Activated CD4-positive, alpha-beta T cell treated with anti-CD3 and anti-CD28 coated beads, Interleukin-2, amount 10 ng/mL, durations not matched to agents 7 days and 5 days (primary cell): ENCODE measurements at places on chromosomes 13 and 19. TPM values are rescaled to one million over a fixed set of nuclear protein-coding genes. Genes with fewer than 3 reads are reported as not detected.

- H3K27me3 ChIP-seq: no peaks in the 10 kb centered on the region
- H3K27ac ChIP-seq: no peak overlapping the region
- no peaks in the 10 kb centered on the region for H3K4me1 ChIP-seq
- H3K4me3 ChIP-seq: no peak overlapping the region
These were observed 586.5 kb downstream of the SLITRK5 start for GRCh38 chr13:88257706-88258105.

HSD17B14 gene
- total RNA-seq: 0.27 TPM

CGB5 gene
- total RNA-seq: not detected

DNA sequence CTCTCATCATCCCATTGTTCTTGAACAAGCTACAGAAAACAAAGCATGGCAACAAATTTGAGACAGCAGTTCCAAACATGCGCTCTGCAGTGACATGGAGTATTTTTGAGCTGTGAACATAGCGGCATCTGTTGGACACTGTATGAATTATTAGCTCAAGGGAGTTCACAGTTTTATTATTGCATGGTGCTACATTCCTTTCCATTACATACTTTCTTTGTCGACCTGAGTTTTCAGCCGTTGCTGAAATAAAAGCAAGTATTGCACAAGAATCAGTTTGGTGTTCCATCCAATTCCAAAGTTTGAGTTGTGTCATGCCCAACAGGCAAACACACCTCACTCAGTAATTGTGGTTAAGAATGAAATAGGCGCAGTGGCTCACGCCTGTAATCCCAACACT is 30.1 kb upstream of the METTL21C start:
- no peaks in the 10 kb centered on the region for H3K36me3 ChIP-seq
- DNase-seq: peak; percentile 9

RASGRP4 gene
- total RNA-seq: 2.6 TPM

GRCh38 chr19:50649433-50650391 is at the start of gene C19orf81:
Gene C19orf81, plus strand, starts transcription at chr19:50649445. Its CDS starts 0 bp downstream, at chr19:50649445.
- H3K36me3 ChIP-seq: no peaks in the 10 kb centered on the region
- DNase-seq: no peak
- no peak within 1 kb of the TSS for H3K27ac ChIP-seq
- peaks cover 13% of the 10 kb centered on the region for H3K27me3 ChIP-seq
- H3K4me1 ChIP-seq: no peaks in the 10 kb centered on the region

C19orf67 gene
- not detected for total RNA-seq

SCGB2B2 gene
- 0.65 TPM for total RNA-seq

ZNF845 gene
- 10.5 TPM for total RNA-seq

- DNase-seq: no peak
- H3K4me1 ChIP-seq: no peaks in the 10 kb centered on the region
- no peak overlapping the region for H3K27ac ChIP-seq
- no peaks in the 10 kb centered on the region for H3K27me3 ChIP-seq
- H3K4me3 ChIP-seq: no peak overlapping the region
These were observed 134.6 kb downstream of the DPF1 start for GRCh38 chr19:38089440-38089839.

OR4F17 gene
- total RNA-seq: not detected

DNA sequence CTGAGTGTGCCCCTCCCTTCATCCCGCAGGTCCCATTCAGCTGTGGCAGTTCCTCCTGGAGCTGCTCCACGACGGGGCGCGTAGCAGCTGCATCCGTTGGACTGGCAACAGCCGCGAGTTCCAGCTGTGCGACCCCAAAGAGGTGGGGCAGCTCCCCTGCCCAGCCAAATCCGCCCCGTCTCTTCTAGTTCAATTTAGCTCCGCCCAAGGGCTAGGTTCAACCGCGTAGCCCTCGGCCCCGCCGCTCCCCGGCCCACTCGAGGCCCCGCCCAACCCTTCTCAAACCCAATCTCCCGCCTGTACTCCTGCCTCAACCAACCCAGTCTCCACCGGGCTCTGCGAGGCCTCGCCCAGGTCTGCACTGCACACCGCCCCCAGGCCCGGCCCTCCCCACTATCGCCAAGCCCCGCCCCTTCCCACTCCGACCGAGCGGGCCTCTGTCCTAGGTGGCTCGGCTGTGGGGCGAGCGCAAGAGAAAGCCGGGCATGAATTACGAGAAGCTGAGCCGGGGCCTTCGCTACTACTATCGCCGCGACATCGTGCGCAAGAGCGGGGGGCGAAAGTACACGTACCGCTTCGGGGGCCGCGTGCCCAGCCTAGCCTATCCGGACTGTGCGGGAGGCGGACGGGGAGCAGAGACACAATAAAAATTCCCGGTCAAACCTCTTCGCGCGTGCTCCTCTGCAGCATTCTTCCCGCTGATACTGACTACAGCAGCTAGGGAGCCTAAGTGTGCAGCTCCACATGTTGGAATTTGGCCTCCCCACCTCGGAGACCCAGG is 2.9 kb downstream of the ETV2 start:
- peak overlapping the region; percentile 72 for H3K4me3 ChIP-seq
- no peaks in the 10 kb centered on the region for H3K36me3 ChIP-seq
- H3K4me1 ChIP-seq: peaks cover 44% of the 10 kb centered on the region
- H3K27ac ChIP-seq: peak overlapping the region; percentile 91
- peak; percentile 98 for DNase-seq

GRCh38 chr13:30791354-30792001 is 56.1 kb downstream of the ALOX5AP start:
- H3K27me3 ChIP-seq: no peaks in the 10 kb centered on the region
- H3K27ac ChIP-seq: no peak overlapping the region
- peaks cover 22% of the 10 kb centered on the region for H3K4me1 ChIP-seq
- H3K4me3 ChIP-seq: no peak overlapping the region
- H3K36me3 ChIP-seq: no peaks in the 10 kb centered on the region
- DNase-seq: no peak

CACNG7 gene
- not detected for total RNA-seq

DNA sequence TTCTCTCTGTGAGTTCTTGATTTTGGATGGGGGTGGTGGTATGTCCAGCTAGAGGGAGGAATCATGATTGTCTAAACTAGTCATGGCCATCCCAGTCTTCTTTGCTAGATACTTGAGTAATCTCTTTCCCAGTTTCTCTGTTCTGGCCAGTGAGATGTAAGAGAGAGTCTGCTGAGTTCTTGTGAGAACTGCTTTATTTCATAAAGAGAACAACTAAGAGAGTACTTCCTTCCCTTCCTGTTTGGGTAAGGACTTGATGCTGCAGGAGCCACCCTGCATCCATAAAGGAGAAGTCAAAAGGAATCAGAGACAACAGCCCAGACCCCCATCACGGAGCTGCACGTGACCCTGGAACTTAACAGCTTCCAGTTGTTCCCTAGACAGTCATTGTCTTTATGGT is 3.0 kb upstream of the RASL11A start:
- peaks cover under 1% of the 10 kb centered on the region for H3K36me3 ChIP-seq
- DNase-seq: no peak
- H3K4me3 ChIP-seq: no peak overlapping the region
- H3K4me1 ChIP-seq: peaks cover 13% of the 10 kb centered on the region

GRCh38 chr13:27250833-27251165 is 559 bp upstream of the RPL21 start:
- DNase-seq: no peak
- H3K4me1 ChIP-seq: peaks cover 42% of the 10 kb centered on the region
- H3K27me3 ChIP-seq: no peaks in the 10 kb centered on the region
- peaks cover 38% of the 10 kb centered on the region for H3K36me3 ChIP-seq
- peak overlapping the region; percentile 93 for H3K4me3 ChIP-seq

RFPL4AL1 gene
- not detected for total RNA-seq

GRCh38 chr19:1035998-1036621 is 3.8 kb upstream of the ABCA7 start:
- peak overlapping the region; percentile 71 for H3K27ac ChIP-seq
- H3K4me1 ChIP-seq: peaks cover 67% of the 10 kb centered on the region

- no peaks in the 10 kb centered on the region for H3K36me3 ChIP-seq
- no peak overlapping the region for H3K27ac ChIP-seq
- DNase-seq: no peak
- H3K27me3 ChIP-seq: no peaks in the 10 kb centered on the region
- no peak overlapping the region for H3K4me3 ChIP-seq
These were observed 125.9 kb downstream of the ZDHHC20 start for GRCh38 chr13:21333186-21333585.

DNA sequence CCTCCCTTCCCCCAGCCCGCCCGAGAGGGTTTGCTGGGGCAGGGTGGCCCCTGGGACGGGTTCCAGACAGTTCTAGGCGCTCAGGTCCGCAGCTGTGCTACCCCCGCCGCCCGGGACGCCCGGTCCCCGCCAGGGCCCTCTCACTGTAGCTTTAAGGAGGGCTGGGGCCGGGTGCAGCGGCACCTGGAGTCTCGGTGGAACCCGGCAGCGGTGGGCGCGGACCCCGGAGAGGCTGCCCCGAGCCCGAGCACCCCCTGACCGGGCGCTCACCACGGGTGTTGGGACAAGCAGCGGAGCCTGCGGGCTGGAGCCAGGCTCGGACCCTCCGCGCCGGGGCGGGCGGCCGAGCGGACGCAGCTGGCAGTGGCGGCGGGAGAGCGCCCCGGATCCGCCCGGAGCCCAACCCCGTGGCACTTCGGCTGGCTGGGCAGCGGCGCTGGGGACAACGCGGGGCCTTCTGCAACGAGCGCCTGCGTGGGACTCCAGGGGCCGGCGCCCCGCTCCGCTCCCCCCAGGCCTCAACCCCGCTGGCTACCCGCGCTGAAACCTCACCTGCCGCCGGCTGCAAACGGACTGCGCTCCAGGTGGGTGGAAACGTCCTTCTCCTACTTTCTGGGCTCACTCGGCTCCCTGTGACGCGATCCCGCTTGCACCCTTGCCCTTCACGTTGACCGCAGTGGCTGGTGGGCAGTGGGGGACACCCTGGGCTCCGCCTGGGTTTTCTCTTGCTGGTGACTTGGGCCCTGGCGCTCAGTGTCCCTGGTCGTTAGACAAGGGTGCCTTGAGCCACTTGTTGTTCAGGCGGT is 81.1 kb downstream of the ZNF429 start:
- H3K36me3 ChIP-seq: no peaks in the 10 kb centered on the region
- peak overlapping the region; percentile 67 for H3K4me3 ChIP-seq
- H3K27ac ChIP-seq: peak overlapping the region; percentile 57
- peaks cover 7% of the 10 kb centered on the region for H3K4me1 ChIP-seq
- peak; percentile 16 for DNase-seq

ANKRD24 gene
- 0.60 TPM for total RNA-seq

- H3K27me3 ChIP-seq: no peaks in the 10 kb centered on the region
- no peak for DNase-seq
- peaks cover 52% of the 10 kb centered on the region for H3K4me1 ChIP-seq
- peak overlapping the region; percentile 41 for H3K4me3 ChIP-seq
These were observed 2.5 kb downstream of the URI1 start for GRCh38 chr19:29944390-29945012.

DNA sequence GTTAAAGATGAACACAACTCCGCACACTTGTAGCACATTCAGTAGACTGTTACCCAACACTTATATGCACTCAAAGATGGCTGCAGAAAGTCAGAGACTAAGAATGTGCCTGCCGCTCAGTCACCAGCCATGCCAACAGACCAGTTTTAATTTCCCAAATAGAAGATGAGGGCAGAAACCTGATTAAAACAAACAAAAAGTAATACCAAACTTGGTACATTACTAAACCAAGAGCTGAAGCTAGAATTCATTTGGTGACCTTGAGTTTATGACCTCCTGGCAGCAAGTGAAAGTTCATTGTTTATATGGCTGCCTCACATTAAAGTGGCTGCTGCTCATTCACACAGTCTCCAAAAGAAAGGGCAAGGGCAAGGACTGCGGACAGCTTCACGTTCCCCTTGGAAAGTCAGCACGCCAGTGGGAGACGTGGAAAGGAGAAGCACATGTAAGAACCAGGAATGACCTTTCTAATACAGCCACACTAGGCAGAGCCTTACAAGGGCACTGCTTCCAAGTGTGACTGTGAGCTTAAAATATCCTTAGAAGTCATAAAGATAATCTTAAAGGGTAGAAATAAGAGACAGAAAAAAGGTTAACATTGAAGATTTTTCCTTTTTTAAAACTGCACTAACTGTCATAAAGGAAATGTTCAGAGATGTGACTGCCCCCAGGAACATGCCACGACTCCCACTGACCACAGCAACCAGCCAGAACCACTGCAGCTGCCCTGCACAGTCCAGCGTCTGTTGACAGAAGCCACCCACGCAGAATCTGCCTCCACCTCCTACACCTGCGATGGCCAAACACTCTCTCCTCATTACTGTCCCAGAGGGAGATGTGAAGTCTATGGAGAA is 73.5 kb downstream of the STK24 start:
- H3K36me3 ChIP-seq: peaks cover 37% of the 10 kb centered on the region
- H3K4me3 ChIP-seq: no peak overlapping the region
- no peak overlapping the region for H3K27ac ChIP-seq
- H3K27me3 ChIP-seq: no peaks in the 10 kb centered on the region
- no peak for DNase-seq

EHD2 gene
- total RNA-seq: not detected

ZSCAN5B gene
- not detected for total RNA-seq

DNA sequence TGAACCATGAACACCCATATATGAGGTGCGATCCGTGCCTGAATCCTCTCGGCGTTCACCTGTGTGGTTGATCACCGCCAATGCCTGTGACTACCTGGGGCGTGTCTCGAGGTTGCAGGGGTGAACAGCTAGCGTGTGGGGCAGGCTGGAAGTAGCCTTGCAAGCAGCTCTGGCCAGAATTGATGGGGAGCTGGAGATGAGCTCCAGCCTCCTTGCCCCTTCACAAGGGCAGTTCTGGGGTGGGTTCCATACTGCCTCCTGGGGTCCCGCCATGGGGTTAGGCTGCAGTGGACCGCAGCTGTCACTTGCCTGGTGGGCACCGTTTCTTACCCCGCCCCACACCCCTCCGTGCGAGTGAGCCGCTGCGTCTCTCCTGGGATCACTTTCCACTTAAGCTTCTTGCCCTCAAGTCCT is 154.5 kb upstream of the SOX1 start:
- H3K4me1 ChIP-seq: no peaks in the 10 kb centered on the region
- H3K36me3 ChIP-seq: no peaks in the 10 kb centered on the region
- H3K27ac ChIP-seq: no peak overlapping the region
- H3K27me3 ChIP-seq: no peaks in the 10 kb centered on the region
- DNase-seq: no peak
- no peak overlapping the region for H3K4me3 ChIP-seq

DNA sequence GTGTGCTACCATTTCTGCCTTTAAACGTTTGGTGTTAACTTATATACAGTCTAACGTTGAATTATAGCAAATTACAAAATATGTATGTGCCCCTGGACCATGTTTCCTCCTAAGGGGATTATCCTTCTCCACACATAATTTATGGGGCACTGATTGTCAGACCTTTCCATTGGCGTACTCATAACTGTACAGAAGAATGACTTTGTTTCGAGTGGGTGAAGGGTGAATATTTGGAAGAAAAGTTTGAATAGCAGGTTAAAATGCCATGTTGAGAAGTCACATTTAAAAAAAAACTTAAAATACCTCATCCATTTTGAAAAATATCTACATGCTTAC is 58.8 kb downstream of the SLC10A2 start:
- no peaks in the 10 kb centered on the region for H3K4me1 ChIP-seq
- H3K36me3 ChIP-seq: no peaks in the 10 kb centered on the region
- H3K4me3 ChIP-seq: no peak overlapping the region

PSG2 gene
- not detected for total RNA-seq
